Upper lobe of right lung (tissue), 1 donor: ENCODE measurements at places on chromosomes 2 and 18. TPM values are rescaled to one million over a fixed set of nuclear protein-coding genes. Genes with fewer than 3 reads are reported as not detected.

SERPINB4 gene
- not detected for total RNA-seq

SPATS2L gene
- total RNA-seq: 92.7 TPM

CCDC85A gene
- total RNA-seq: 22.2 TPM

SERPINB13 gene
- total RNA-seq: not detected

EPB41L3 gene
- total RNA-seq: 68.9 TPM

HOXD12 gene
- total RNA-seq: not detected

GRCh38 chr18:27135504-27136207 lies 49.5 kb downstream of the CHST9 start:
- H3K4me1 ChIP-seq: no peaks in the 10 kb centered on the region
- H3K36me3 ChIP-seq: no peaks in the 10 kb centered on the region
- H3K4me3 ChIP-seq: no peak overlapping the region
- DNase-seq: no peak
- H3K27me3 ChIP-seq: no peaks in the 10 kb centered on the region

GRCh38 chr2:241224851-241225438 lies 36.5 kb downstream of the ANO7 start:
- H3K4me3 ChIP-seq: no peak overlapping the region
- no peaks in the 10 kb centered on the region for H3K4me1 ChIP-seq
- H3K36me3 ChIP-seq: peaks cover 43% of the 10 kb centered on the region
- H3K27me3 ChIP-seq: no peaks in the 10 kb centered on the region

DNA sequence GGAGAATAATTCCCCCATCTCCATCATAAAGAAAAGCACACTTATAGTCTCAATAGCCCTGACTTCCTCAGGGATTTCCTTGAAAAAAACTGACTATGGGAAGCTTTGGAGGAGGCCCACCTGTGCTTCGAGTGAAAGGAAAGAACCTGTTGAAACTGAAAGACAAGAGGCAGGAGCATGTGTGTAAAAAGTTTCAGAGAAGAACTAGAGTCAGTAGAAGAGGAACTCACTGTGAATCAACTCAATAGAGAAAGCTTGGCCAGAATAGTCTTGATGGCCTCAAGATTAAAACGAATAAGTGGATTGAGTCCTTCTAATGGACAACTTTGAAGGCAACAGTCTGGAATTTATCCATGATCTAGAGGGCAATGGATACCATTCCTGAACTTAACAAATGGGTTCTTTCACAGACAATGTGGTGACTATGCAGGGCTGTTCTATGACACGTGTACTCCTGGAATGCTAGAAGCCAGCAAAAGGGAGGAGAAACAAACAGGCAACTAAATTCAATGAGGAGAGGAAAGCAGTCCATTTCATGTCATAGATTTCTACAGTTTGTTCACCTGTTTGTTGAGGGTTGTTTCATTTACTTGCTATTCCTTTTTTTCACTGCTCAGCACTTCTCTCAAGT lies 442.3 kb downstream of the GRB14 start:
- H3K27ac ChIP-seq: no peak overlapping the region
- H3K36me3 ChIP-seq: no peaks in the 10 kb centered on the region
- no peaks in the 10 kb centered on the region for H3K27me3 ChIP-seq

DNA sequence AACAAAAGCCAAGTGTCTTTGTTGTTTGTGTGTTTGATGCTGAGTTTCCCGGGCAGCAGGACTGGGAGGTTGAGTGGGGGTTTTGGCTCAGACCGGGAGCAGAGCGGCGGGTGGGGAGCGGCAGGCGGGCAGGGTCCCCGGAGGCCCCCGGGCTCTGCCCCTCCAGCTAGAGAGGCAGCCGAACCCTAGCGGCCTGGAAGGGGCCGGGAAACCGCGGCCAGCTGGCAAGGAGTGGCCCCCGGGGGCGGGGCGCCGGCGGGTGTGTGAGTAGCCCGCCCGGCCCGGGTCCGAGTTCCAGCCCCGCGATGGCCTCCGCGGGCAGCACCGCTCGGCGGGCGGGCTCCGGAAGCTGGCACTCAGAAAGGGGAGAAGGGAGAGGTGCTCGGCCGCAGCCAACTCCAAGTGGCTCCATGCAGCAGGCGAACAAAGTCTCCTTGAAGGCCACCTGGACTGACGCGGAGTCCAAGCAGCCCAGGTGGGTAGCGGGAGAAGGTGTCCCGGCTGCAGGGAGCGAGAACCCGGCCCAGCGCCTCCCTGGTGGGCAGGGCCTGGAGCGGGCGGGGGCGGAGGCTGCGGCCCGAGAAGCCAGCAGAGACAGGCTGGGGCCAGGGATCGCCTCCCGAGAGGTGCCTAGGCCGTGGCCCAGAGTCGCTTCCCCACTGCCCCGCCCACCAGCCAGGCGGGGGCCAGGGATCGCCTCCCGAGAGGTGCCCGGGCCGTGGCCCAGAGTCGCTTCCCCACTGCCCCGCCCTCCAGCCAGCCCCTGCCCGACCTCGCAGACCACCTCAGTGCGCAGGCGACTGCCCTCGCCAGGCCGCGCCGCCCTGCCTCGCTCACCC lies at the start of gene ANKRD53:
Gene ANKRD53, plus strand, starts transcription at position 290 of the 839 bp plus-strand sequence. Its CDS starts 16 bp downstream, at position 306.
- H3K4me3 ChIP-seq: peak within 1 kb of the TSS; percentile 76
- peak; percentile 71 for DNase-seq
- peaks cover 9% of the 10 kb centered on the region for H3K4me1 ChIP-seq
- peak within 1 kb of the TSS; percentile 94 for H3K27ac ChIP-seq
- H3K27me3 ChIP-seq: no peaks in the 10 kb centered on the region
- no peaks in the 10 kb centered on the region for H3K36me3 ChIP-seq

DNA sequence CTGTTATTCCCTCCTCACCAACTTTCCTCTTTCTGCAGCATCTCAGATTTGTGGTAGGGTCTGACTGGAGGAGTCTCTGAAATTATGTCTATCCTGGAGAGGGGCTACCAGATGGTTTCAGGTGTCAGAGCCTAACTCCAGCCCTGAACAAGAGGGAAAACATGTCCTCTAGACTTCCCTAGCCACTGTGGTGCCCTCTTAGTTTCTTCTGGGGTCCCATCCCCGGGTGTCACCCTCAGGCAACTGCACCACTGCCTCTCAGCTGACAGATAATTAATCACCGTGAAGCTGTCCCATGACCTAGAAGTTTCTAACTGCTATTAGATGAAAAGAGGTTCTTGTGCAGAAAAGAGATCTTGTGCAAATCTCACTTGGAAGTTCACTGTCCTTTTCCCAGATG lies 95.1 kb upstream of the CELF4 start:
- no peak overlapping the region for H3K4me3 ChIP-seq
- no peaks in the 10 kb centered on the region for H3K4me1 ChIP-seq
- no peak overlapping the region for H3K27ac ChIP-seq

- DNase-seq: no peak
- H3K4me1 ChIP-seq: no peaks in the 10 kb centered on the region
- no peaks in the 10 kb centered on the region for H3K36me3 ChIP-seq
- no peak overlapping the region for H3K4me3 ChIP-seq
- H3K27ac ChIP-seq: no peak overlapping the region
These were observed 720.3 kb downstream of the KCNJ3 start for GRCh38 chr2:155418753-155419152.

GRCh38 chr2:190720276-190720675 lies 71.4 kb downstream of the NAB1 start:
- no peak overlapping the region for H3K4me3 ChIP-seq
- no peak overlapping the region for H3K27ac ChIP-seq
- no peak for DNase-seq
- H3K36me3 ChIP-seq: no peaks in the 10 kb centered on the region

DNA sequence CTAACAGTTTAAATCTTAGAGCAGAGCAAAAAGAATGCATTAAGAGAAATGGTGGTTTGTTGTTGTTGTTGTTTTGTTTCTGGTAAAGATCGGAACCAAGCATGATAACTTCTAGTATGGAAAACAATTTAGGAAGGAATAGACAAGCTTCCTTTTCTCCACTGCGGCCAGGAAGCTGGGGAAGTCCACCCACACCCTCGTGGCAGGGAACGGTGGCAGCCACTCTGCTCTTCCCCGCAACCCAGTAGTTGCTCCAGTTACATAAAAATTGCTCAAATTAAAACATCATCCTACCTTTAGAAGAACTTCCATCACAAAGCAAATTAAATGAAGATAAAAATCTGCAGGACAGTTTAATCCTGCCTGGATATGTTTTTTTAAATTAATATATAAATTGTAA lies 113.0 kb downstream of the RBMS1 start:
- H3K27ac ChIP-seq: peak overlapping the region; percentile 69
- no peaks in the 10 kb centered on the region for H3K27me3 ChIP-seq
- no peak overlapping the region for H3K4me3 ChIP-seq
- H3K36me3 ChIP-seq: no peaks in the 10 kb centered on the region

DNA sequence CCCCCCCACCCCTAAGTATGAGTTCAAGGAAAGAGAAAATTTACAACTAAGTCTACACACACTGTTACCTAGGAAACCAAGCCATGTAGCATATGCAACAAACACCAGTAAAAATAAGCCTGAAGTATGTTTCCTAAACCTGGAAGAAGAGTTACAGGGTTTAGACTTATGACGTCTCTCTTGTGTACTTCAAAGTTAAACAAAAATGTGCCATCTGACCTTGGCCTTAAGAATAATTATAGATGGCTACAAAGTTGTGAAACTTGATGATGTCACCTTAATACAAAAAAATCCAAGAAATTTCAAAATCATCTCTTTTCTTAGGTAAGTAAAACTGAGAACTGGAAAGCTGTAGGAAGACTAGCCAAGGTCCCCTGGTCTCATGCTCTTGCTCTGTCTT lies 297.6 kb upstream of the NRXN1 start:
- no peak overlapping the region for H3K4me3 ChIP-seq
- H3K4me1 ChIP-seq: no peaks in the 10 kb centered on the region
- no peaks in the 10 kb centered on the region for H3K27me3 ChIP-seq
- H3K36me3 ChIP-seq: no peaks in the 10 kb centered on the region
- no peak for DNase-seq

GRCh38 chr2:127810156-127810618 lies 784 bp downstream of the WDR33 start:
- no peak for DNase-seq
- peaks cover 33% of the 10 kb centered on the region for H3K4me1 ChIP-seq
- no peaks in the 10 kb centered on the region for H3K36me3 ChIP-seq
- peak overlapping the region; percentile 91 for H3K4me3 ChIP-seq
- peak overlapping the region; percentile 92 for H3K27ac ChIP-seq
- no peaks in the 10 kb centered on the region for H3K27me3 ChIP-seq

GRCh38 chr18:53148123-53148522 lies 808.1 kb downstream of the DCC start:
- DNase-seq: no peak
- H3K27me3 ChIP-seq: no peaks in the 10 kb centered on the region
- no peak overlapping the region for H3K4me3 ChIP-seq
- no peaks in the 10 kb centered on the region for H3K36me3 ChIP-seq

DNA sequence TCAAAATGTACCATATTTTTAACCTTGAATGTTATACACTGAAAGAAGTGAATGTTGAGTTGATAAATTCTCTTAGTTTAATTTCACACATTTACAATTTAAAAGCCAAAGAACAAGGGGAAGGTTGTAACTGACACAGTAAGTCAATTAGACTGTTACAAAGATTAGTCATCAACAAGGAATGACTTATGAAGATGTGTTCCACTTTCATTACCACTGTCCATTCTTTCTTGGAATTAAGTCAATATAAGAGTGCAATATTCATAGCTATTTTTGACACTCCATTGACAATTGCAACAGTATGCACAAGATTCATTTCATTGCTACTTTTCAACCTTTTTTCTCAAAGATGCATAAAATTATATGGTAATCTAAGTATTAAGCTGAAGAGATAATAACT lies 291.3 kb downstream of the RIT2 start:
- no peaks in the 10 kb centered on the region for H3K36me3 ChIP-seq
- no peaks in the 10 kb centered on the region for H3K27me3 ChIP-seq
- H3K4me3 ChIP-seq: no peak overlapping the region
- DNase-seq: no peak
- no peak overlapping the region for H3K27ac ChIP-seq

DNA sequence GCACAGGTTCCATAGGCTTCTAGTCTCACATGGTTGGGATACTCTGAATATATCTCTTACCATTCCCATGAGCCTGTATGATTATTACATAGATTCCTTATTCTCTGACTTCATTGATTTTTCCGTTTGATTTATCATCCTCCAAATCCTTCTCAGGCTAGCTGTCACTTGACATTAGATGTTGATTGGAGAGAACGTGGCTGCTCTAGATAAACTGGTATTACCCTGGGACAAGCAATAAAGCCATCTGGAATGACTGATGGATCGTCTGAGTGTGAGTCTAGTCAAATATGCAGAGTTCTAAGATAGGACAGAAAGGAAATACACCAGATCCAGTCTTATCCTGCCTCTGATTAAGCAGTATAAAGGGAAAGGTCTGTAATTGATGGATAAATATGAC lies 325.6 kb upstream of the EPHA4 start:
- no peak overlapping the region for H3K27ac ChIP-seq
- H3K4me1 ChIP-seq: no peaks in the 10 kb centered on the region
- no peak overlapping the region for H3K4me3 ChIP-seq
- no peak for DNase-seq
- no peaks in the 10 kb centered on the region for H3K27me3 ChIP-seq
- no peaks in the 10 kb centered on the region for H3K36me3 ChIP-seq

DNA sequence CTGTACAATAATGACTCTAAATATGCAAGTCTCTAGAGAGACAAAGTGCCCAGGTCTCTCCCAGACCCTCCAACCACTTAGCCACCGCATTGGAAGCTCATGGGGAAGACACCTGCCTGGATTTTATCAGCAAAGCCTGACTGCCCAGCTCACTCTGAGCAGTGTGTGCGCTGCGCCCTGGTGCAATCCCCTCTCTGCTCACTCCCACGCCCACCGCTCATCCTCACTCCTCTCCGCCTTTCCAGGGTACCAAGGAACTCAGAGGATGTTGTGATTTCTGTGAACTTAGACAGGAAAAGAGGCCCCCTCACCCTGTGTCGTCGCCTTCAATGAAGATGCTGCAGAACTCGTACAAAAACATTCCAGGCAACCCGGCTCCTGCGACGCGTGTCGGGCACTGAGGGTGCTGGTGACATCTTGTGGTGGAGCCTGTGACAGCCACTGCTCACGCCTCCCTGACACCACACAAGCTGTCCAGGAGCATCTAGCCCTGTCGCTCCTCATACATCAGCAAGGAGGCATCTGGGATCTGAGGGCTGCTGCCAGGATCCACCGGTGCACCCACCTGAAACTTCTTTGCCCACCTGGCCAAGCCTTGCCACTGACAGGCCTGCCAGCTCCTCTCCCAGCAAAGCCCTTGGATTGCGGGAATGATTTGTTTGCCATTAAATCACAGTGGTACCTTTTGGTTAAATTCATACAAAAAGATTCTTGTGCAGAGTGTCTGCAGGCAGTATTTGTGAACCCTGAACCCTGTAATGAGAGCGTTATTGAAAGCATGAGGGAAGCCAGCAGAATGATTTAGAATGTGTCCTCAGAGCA lies 220.4 kb downstream of the ZNF516 start:
- no peaks in the 10 kb centered on the region for H3K36me3 ChIP-seq
- no peak overlapping the region for H3K27ac ChIP-seq
- H3K27me3 ChIP-seq: no peaks in the 10 kb centered on the region
- H3K4me3 ChIP-seq: no peak overlapping the region
- DNase-seq: no peak
- H3K4me1 ChIP-seq: no peaks in the 10 kb centered on the region
